ENCODE measurements at places on chromosomes 4 and X.
A peak's percentile ranks its signal among the peaks of the same experiment; 100 is the strongest.

DNA sequence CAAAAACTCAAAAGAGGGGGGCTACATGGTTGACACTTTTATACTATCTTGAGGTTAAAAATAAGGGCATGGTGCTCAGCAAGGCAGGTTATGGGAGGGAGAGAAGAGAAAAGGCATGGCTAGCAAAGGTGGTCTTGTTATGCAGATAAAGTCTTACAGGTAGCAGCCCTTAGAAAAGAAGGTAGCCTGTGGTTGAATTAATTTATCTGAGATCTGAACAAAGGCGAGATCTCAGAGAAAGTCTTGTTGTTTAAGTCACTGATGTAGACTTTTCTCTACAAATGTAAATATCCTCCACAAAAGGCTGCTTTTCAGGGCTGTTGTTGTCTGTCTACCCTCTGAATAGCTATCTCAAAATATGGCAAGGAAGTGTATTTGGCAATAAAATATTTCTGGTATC is 1250.4 kb downstream of the PCDH18 start:
- no peak for DNase-seq

GRCh38 chr4:185920691-185921260 is 108.8 kb upstream of the SORBS2 start:
- no peak for DNase-seq

DNA sequence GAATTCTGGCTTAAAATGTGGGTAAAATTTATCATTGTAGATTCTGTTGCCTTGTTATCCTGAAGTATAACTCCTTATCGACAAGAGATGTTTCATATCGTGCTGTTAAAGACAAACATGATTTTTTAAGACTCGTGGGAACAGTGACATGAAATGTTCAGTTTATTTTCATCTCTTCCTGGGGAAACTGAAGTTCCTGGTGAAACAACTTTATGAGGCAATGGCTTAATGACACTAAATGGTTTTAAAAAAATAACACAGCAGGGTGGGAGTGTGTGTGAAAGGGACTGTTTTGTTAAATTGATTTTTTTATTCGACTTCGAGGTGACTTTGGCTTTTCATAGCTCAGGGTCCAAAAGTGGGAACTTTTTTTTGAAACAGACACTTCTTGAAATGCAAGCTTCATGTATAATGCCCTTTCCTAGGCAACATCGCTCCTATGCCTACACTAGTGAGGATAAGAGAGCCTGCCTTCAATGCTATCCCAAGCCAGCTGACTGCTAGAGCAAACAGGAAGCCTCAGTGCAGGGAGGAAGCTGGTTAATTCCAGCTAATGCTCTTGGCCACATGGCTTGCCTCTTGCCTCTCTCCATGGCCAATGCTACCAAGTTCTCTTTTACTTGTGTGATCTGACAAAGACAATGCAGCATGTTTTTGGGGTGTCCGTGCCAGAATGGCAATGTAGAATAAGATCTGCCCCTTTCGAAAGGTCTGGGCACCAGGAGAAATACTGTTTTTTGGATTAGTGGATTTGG is 80.9 kb upstream of the PLAC1 start:
- DNase-seq: no peak

DNA sequence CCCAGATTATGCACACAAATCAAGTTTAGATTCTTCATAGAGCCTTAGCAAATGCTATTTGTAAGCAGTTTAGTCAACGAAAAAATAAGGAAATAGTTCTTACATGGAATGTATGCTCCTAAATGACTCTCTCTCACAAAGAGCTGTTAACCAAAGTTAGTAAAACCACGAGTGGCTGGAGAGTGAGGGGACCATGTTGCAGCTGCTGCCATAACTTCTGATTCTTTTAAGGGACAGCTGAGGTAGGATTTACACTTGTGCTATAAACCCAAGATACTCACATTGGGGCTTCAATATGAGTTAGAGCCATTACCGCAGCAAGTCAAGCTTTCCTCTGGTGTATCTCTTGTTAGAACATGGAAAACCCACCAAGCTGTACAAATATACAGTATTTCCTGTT is 2.7 kb downstream of the DOCK11 start:
- DNase-seq: no peak

DNA sequence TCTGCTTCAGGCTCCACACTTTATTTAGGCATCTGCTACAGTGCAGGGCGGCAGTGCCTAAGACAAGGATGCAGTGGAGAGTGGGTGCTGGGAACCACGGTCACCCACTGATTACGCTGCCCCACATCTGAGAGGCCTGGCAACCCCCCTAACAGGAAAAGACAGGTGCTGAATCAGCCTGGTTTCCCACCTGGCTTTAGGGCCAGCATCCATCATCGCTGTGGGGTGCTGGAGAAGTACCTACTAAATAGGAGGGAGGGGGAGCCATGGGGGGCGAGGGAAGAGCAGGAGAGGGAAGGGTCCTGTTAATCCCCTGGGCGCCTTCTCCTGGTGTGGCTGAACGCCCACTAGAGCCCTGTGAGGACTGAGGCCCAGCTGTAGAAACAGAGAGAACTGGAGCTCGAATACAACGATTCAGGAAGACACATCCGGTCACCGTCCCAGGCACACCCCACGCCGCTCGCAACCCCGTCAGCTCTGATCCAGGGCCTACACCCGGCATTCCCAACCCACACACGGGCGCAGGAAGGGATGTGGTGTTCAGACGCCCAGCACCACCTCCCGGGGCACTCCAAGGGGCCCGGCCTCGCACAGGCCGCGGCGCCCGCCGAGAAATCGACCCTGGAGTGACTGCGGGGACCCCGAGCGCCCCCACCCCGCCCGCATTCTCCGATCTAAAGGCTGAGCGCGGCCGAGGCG is 554 bp downstream of the DCTD start:
- DNase-seq: peak; percentile 64

DNA sequence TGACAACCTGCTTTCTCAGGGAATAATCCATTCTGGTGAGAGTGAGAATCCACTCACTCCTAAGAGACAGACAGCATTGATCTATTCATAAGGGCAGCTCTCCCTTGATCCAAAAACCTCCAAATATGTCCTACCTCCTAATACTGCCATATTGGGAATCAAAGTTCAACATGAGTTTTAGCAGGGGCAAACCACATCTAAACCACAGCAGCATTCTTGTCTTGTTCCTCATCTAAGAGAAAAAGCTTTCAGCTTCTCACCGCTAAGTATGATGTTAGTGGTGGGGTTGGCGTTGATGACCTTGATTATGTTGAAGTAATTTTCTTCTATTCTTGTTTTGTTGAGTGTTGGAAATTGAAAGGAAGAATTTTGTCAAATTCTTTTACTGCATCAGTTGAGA is 69.6 kb downstream of the SERTM2 start:
- no peak for DNase-seq

DNA sequence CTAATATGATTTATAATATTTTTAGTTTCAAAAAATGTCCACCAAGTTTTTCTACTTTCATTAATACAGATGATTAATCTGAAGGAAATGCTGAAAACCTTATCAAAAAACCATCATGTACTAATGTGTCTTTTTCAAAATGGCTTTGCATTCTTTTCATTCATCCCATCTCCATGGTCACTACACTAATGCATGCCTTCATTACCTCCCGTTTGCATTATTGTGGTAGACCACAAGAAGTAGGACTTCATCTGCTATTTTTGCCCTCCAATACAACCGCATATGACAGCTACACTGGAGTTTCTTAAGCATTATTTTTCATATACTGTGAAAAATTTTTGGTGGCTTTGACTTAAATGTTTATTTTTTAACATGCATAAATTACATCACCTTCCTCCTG is 37.9 kb upstream of the FSTL5 start:
- DNase-seq: no peak

GRCh38 chr4:40747207-40747835 is 2.4 kb upstream of the NSUN7 start:
- DNase-seq: no peak

- no peak for DNase-seq
Observed at GRCh38 chr4:178198691-178199090, 756.5 kb upstream of the AGA start.
